Purkinje cell (primary cell): ENCODE measurements at places on chromosomes 11 and 22. TPM values are rescaled to one million over a fixed set of nuclear protein-coding genes. Genes with fewer than 3 reads are reported as not detected.

The TRPM5 gene
- not detected in 2 replicates for polyA plus RNA-seq

The APOL1 gene
- polyA plus RNA-seq, result 0.17 TPM in 1 of 2 replicates, not detected in the other

The ACRV1 gene
- polyA plus RNA-seq, result 0.56 and 2.2 TPM in 2 replicates

The GPR83 gene
- 0.94 TPM in 1 of 2 replicates, not detected in the other for polyA plus RNA-seq

The PIWIL4 gene
- 0.34 TPM in 1 of 2 replicates, not detected in the other for polyA plus RNA-seq

The BAIAP2L2 gene
- not detected in 2 replicates for polyA plus RNA-seq

The C11orf68 gene
- polyA plus RNA-seq, result 12.4 and 15.2 TPM in 2 replicates

The RBM4B gene
- 16.2 and 17.1 TPM in 2 replicates for polyA plus RNA-seq

The GLYATL2 gene
- 0.24 TPM in 1 of 2 replicates, not detected in the other for polyA plus RNA-seq

The SLC6A5 gene
- polyA plus RNA-seq, result 0.14 and 0.60 TPM in 2 replicates

The FOLH1 gene
- 0.24 TPM in 1 of 2 replicates, not detected in the other for polyA plus RNA-seq

The PRAME gene
- not detected in 2 replicates for polyA plus RNA-seq
